ENCODE measurements at places on chromosomes 4 and X.
A peak's percentile ranks its signal among the peaks of the same experiment; 100 is the strongest.

- DNase-seq: peak; percentile 59
Observed at GRCh38 chr4:78644744-78645330, 93.3 kb downstream of the ANXA3 start.

DNA sequence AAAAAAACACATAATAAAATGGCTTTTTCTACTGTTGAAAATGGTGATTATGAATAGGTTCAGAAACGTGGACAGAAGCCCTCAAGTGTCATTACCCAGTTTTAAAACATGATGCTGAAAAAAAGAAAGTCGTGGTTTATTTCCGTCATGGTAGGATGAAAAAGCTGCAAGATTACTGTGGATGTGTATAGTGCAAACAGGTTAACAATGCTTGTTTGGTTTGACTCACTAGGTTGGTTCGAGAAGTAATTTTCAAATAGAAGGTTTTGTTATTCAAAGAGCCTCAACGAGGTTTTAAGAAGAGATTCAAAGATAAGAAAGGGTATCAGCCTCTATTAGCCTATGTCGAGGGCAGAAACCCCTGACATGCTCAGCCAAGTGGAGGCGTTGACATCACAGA lies 2.5 kb upstream of the RXFP1 start:
- DNase-seq: no peak

GRCh38 chr4:75249739-75250138 lies 264.5 kb downstream of the RCHY1 start:
- DNase-seq: no peak

GRCh38 chr4:76513482-76513881 lies 78.5 kb downstream of the SHROOM3 start:
- DNase-seq: no peak

DNA sequence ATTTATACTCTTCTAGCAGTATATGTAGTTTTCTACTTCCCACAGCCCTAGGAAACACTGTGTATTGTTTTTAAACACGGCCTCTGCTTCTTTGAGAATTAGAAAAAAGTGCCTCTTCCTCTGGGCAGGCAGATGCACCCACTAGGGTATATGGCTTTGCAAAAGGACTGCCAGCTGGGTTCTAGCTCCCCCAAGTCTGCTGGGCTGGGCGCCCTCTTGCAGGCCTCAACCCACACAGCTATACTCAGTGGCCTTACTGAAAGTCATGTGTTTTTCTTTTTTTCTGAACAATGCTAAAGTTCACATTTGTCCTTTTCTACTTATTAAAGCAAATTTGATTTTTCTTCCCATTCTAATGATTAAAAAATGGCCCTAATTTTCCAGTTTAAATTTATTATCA lies 35.5 kb upstream of the BMPR1B start:
- DNase-seq: no peak

DNA sequence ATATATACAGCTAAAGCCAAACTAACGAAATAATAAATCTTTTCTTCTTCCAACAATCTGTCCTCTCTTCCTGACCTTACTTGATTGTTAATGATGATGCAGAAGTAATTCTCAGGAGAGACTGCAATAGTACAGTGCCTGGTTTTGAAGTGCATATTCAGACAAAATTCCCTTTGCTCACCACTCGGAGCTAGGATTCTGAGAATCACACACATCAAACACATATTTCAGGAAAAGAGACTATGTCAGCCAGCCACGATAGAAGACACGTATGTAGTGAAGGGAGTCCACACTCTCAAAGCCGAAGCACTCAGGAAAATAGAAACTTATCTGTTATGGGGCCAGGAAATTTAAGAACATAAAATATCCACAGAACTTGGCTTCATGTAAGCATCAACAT lies 362.5 kb upstream of the FAT1 start:
- no peak for DNase-seq

- no peak for DNase-seq
Observed at GRCh38 chrX:57822398-57822797, 87.9 kb downstream of the ZXDA start.

DNA sequence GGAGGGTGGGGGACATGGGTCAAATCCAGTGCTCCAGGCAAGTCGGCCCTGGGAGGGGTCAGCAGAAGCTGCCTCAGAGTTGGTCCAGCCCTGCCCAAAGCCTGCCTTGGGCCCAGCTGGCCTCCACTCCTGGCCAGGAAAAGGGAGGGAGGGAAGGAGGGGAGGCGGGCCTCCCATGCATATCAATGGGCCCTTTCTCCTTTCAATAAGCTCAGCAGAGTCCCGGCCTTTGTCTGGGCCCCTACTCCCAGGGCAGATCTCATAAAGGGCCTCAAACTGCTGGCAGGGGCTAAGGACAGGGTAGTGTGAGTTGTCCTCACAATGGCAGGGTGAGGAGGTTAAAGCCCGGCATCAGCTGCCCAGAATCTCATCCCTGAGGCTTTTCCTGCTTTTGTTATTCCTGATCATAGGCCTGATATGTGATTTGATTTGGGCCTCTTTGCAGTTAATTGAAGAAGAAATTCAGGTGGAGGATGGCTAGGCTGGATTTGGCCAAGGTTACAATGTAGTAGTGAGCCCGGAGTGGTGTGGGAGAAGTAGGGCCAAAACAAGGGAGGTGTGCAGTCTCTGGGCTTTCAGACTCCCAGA lies 121.1 kb upstream of the ATP6AP2 start:
- no peak for DNase-seq

- no peak for DNase-seq
Observed at GRCh38 chrX:107632346-107632745, 4.0 kb downstream of the PRPS1 start.

- DNase-seq: no peak
Observed at GRCh38 chrX:154412468-154412867, 1.1 kb downstream of the TAFAZZIN start.

- no peak for DNase-seq
Observed at GRCh38 chr4:141348125-141348524, 127.4 kb downstream of the ZNF330 start.

- no peak for DNase-seq
Observed at GRCh38 chrX:34653811-34654210, 3.3 kb downstream of the TMEM47 start.

DNA sequence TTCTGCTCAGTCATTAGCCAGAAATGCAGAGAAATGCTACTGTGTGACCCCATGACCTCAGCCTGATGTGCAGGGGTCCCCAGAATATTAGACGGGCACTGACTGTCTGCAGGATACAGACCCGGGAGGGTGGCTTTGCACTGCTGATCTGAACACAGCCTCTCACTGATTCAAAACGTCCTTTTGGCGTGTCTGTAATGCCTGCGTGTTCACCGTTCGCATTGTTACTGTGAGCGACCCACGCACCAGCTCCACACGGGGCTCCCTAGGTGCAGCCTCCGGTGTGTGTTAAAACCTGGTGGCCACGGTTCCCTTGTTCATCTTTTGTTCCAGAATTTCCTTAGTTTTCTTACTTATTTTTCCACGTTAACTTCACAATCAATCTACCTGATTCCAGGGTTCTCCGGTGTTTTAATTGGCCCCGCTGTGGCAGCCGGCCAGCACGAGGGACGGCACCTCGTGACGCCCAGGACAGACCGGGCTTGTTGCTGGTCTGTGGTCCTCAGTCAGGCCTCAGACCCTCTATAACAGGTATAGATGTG lies 32.0 kb upstream of the SPON2 start:
- DNase-seq: no peak

GRCh38 chr4:26351685-26352084 lies 30.9 kb downstream of the RBPJ start:
- no peak for DNase-seq

GRCh38 chr4:101020956-101021355 lies 326.4 kb downstream of the PPP3CA start:
- no peak for DNase-seq

DNA sequence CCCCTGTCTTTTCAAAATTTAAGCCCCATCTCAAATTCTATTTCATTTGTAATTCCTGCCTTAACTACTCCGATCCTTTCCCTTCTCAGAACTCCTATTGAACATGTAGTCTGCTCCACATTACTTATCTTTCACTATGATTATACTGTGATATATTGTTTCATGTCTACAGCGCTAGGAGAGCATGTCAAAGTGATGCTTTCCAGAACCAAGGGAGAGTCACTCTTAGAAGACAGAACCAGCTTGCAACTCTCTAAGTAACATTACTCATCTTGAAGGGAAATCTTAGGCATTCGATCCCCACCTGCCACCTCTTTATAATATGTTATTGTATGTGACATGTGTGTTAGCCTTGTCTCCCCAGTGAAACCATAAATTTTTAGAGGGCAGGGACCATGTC lies 10.5 kb downstream of the EXOC1L start:
- no peak for DNase-seq

DNA sequence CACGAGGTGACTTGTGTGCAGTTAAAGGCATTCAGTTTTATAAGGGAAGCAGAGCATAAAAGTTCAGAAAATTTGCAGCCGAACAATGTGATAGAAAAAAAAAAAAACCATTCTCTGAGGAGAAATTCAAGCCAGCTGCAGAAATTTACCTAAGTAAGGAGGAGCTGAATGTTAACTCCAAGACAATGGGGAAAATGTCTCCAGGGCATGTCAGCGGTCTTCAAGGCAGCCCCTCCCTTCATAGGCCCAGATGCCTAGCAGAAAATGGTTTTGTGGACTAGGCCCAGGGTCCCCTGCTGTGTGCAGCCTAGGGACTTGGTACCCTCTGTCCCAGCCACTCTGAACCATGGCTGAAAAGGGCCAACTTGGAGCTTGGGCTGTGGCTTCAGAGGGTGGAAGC lies 1764.0 kb downstream of the C4orf33 start:
- DNase-seq: no peak

DNA sequence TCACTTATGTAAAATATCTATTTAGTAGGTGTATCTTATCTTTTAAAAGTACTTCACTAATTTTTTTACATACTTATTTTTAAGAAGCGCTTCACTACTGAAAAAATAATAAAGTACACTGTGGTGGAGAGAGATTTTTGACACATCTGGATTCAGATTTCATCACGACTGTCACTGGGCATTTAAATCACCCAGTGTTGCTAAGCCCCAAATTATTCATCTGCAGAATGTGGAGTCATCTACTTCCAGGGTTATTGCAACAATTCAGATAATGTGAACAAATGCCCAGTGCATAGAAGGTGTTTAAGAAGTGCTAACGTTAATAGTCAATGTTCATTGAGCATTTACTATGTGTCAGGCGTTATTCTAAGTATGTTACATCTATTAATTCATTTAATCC lies 41.8 kb downstream of the AASDH start:
- no peak for DNase-seq

DNA sequence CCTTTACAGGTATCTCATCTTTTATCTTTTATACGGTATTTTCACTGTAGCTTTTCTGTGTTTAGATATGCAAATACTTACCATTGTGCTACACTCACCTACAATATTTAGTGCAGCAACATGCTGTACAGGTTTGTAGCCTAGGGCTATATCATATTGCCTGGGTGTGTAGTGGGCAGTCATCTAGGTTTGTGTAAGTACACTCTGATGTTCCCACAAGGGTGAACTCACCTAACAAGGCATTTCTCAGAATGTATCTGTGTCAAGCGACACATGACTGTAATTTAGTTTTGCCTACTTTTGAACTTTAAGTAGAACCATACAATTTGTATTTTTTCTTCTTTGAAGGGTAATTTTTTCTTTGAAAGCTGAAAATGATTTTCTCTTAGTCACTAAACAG lies 54.2 kb upstream of the SLC10A4 start:
- no peak for DNase-seq

DNA sequence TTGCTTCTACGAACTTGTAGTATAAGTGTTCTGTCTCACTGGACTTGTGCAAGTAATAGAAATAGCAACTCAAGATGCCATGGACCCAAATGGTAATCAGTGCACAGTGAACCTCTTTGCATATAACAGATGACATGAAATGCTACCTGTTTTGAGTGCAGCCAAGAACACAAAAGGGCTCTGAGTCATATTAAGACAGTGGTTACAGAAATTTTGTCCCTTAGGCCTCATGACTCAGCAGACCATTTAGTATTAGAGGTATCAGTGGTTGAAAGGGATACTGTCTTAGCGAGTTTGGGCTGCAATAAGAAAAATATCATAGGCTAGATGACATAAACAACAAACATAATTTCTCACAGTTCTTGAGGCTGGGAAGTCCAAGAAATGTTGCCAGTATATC lies 502.9 kb upstream of the PCDH10 start:
- DNase-seq: no peak

DNA sequence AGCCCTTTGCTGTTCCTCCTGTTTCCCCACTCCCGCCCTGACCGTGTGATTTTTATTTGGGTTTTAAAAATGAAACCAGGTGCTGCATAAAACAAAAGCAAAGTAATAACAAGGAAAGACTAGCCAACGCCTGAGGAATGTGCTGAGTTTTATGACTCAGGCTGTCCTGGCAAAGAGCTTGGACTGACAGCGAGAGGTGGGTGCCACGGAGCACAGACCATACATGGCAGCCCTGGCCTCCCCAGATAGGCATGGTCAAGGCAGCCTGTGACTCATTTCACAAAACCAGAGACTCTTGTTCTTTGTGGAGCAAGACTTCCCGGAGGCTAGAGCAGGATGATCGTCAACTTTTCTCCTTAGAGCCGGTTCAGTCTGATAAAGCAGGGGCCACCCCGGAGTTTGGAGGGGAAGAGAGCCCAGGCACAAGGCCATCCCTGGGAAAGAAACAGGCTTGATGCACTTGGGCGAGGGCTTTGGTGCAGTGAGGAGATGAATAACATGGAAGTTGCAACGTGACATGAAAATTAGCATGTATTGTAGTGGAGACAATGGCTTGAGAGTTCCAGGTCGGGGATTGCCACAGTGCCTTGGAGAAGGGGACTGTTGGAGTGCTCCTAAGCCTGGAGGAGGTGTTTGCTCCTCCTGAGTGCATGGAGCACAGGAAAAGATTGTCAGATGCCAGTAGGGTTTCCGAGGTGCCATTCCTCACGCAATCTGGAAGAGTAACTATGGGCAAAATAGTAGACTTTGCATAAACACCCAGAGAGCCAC lies 54.8 kb downstream of the C4orf51 start:
- DNase-seq: no peak

DNA sequence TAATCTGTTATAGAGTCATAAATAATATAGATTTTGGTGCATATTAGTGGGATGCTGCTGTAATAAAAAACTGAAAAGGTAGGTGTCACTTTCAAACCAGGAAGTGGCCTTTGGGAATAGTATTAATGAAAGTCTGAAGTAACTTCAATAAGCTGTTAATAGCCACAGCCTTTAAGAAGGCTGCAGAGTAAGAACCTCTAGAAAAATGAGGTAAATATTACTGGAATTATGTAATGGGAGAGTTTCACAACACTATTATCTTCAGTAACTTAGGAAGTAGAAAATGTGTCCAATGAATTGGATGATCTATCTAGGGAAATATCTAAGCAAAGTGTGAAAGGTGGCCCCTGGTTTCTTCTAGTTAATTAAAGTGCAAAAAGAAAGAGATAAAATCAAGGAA lies 104.7 kb downstream of the NCAPG start:
- DNase-seq: no peak

DNA sequence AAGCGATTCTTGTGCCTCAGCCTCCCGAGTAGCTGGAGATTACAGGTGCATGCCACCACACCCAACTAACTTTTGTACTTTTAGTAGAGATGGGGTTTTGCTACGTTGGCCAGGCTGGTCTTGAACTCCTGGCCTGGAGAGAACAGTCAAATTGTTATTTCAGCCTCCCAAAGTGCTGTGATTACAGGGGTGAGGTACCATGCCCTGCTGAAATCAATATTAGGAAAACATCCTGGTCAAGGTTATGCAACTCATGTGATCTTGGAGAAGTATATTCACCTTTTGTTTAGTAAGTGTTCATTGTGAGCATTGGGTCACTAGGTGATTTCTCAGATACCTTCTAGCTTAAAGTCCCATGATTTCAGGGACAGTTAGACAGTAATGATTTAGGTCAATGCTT lies 167.8 kb downstream of the AASDH start:
- DNase-seq: no peak

GRCh38 chrX:1163231-1163630 lies 49.2 kb downstream of the CRLF2 start:
- DNase-seq: no peak

GRCh38 chr4:118973295-118973694 lies 84.6 kb downstream of the SYNPO2 start:
- no peak for DNase-seq
